Activated T-cell treated with anti-CD3 and anti-CD28 coated beads, Interleukin-2, amount 50 U/mL, for 4 hours (primary cell): ENCODE measurements at places on chromosomes 11 and 22.

DNA sequence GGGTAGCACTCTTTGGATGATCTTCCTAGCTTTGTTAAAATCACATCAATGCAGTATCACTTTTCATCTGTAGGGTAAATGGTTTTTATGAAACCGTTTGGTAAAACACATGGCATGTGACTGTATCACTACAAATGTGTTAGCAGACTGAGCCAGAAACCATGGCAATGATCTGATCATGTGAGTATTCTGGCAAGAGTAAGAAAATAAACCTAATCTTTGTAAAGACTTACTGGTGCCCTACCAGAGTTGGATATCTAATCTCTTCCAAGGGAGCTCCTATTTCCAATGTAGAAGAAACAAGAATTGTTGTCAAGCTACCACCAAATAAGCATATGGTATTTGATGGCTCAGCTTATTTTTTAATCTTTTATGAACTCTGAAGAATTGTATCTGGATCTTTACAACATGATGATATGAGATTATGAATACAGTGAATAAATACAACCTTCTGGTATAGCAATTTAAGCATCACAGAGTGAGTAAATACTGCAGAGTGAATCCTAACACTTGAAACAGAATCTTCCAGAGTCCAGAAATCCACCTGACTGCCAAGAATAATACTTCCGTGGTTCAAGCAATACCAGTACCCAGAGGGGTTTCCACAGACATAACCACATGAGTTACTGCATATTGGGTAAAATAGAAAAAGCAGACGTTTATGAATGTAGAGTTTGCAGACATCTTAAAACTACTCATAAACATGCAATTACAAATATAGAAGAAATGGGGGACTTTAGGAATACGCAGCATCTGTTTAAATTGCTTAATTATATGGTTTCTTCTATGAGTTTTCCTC is 238.8 kb downstream of the TTC28 start:
- DNase-seq = no peak

DNA sequence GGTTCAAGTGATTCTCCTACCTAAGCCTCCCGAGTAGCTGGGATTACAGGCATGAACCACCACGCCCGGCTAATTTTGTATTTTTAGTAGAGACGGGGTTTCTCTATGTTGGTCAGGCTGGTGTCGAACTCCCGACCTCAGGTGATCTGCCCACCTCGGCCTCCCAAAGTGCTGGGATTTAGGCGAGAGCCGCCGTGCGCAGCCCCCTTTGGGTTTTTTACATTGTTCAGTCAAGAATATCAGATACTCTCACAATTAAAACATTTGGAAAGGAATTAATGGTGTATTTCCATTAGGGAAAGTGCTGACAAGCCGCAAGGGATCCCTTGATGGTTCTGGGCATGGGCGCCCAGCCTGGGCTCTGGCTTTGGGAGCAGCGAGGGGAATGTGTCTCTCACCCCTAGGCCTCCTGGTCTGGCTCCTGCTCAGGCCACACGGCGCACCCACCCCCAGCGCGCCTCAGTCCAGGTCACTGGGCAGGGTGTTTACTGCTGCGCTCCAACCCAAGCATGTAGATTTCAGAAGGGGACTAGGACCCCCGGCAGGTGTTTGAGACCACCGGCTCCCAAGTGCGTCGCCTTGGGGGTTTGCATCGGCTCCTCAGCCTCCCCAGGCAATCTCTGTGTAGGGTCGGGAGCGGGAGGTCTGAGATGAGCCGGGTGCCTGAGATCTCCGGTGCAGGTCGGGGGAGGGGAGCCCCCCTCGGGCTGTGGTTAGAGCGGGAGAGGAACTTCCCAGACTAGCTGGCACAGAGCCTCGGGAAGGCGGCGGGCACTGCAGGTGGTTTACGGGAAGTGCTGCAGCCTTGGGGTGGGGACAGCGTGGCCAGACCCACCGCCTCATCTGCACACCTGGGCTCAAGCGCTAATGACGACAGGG is 809 bp upstream of the IRF7 start:
- no peak for DNase-seq

DNA sequence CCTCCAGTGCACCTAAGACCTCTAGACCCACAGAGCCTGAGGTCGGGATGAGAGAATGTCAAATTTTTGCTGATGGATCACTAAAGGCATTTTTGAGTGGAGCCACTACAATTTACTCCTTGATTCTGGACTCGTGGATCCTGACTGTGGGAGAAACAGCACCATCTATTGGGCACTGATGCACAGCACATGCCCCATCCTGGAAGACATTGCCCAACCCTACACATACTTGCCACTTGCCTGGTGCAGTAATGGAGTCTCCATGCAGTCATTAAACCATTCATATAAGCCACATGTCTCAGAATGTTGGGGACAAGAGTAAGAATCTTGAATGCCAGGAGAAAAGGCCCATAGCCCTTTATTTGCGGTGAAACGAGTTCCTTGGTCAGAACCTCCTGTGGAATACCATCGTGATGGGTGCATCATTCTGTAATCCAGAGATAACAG is 103.9 kb downstream of the GGTLC2 start:
- peak; percentile 18 for DNase-seq

- no peak for DNase-seq
These were observed 30.7 kb upstream of the LMO1 start for GRCh38 chr11:8294251-8294935.

DNA sequence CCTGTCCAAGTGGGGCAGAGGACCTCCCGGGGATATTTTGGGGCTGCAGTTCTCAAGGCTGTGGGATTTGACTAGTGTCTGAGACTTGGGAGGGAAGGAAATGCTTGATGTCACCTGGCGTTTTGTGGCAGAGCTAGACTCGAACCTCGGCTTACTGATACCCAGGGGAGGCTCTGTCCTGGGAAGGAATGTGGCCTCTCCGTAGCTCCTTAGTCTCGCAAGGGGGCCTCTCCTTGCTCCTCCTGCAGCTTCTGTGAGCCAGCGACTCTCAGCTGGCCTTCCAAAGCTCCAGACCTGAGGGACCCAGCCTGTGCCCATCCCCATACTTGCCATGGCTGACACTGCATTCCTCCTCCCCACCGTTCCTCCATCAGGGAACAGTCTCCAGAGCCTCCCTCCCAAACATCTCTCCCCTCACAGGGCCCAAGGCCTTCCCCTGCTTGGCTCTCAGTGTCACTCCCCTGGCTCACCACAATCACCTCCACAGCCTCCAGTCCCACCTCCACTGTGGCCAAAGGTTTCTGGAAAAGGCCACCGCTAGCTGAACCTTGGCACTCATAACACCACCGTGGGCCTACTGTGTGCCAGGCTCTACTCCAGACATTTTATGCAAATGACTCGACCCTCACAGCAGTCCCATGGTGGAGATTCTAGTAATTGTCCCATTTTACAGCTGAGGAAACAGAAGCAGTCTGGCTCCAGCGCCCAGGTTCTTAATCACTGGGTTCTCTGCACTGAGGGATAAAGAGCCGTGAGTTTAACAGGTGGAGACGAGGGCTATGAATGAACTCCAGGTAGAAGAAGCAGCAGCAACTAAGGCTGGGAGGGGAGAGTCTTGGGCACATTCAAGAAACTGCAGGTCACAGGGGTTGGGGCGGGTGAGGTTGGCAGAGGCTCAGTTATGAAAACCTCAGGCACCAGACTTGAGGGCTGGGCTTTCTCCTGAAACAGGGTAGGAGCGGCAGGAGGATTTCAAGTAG is 12.1 kb downstream of the P2RY2 start:
- DNase-seq = no peak

GRCh38 chr11:92870196-92870832 is 99.1 kb upstream of the MTNR1B start:
- DNase-seq = no peak

- DNase-seq = peak; percentile 51
These were observed 1.6 kb downstream of the MCAM start for GRCh38 chr11:119315131-119316015.

- DNase-seq = no peak
These were observed 141.4 kb downstream of the NTM start for GRCh38 chr11:131511794-131512193.

- no peak for DNase-seq
These were observed 194.6 kb downstream of the DDX10 start for GRCh38 chr11:108859510-108859909.

DNA sequence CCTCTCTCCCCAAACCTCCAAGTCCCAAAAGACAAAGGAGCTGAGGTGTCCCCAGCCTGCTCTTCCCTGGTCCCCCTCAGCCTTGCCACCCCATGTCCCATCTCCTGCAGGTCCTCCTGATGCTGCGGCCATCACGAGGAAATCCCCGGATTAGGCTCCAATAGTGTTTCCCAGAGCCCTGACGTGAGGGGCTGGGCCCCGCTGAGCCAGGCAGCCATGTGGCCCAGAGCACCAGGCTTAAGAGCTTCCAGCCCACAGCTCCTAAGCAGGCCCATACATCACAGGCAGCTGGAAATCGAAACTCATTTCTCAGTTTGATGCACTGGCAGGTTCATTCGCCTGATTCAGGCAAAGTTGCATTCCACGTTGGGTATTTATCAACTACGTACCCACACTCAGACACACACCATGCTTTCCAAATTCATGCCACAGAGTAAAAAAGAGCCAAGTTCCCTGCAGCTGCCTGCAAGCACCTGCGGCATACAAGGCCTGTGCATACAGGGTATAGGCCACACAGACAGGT is 114.2 kb downstream of the CHST1 start:
- DNase-seq = no peak

DNA sequence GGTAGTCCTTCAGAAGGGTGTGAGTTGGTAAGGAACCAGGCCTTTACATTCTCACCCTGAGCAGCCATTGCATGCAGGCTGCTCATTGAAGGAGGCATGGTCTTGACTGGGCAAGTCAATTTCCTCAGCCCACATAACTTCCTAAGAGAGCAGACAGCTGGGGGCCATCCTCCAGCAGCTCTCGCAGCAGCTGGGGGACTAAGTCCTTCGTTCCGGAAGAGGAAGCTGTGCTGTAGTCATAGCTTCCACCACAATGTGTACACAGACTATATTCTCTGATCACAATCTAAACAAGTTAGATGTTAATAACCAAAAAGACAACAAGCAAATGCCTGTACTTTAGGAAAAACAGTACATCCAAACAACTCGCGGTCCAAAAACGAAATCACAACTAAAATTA is 30.1 kb upstream of the MPPED1 start:
- DNase-seq = no peak

DNA sequence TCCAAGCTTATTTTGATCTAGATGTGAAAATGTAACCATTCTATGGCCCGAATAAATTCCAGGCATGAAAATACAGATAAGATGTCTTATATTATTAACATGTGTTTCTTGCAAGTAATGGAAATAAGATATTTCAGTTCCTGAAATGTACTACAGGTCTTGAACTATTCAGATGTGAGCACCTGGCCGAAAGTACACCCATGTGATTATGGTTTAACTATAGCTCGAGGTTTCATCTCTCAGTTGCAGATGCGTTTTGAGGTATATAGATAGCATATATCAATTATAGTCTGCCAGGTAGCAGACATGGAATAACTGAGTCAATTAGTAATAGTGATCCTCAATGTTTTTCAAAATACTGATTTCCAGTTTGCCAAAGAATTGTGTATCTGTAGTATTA is 68.3 kb downstream of the DDIAS start:
- no peak for DNase-seq

DNA sequence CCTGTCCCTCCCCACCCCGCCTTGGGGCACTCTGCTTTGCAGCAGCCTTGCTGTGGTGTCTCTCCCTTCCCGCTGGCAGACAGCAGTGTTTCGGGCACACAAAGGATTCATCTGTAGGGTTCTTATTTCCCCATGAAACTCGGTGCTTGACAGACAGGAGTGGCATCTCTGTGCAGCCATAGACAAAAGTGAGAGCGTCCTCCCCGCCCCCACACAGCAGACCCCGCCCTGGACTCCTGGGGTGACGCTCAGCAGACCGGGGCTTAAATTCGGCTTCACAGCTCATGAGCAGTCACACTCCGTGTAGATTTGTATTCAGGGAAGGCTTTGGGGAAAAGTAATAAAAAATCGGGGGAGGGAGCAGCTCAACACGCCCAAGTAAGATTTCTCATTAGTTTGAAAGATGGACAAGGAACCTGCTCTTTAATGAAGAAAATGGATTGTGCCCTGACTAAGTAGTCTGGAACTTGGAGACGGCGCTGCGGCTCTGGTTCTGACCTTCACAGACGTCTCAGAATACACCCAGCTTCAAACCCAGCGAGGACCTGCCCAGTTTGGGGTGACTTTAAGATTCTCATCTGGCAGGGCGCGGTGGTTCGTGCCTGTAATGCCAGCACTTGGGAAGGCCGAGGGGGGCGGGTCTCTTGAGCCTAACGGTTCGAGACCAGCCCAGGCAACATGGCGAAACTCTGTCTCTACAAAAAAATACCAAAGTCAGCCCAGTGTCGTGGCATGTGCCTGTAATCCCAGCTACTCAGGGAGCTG is 136.0 kb downstream of the CACNA1I start:
- no peak for DNase-seq

- DNase-seq = no peak
These were observed 56.6 kb downstream of the LMO2 start for GRCh38 chr11:33835143-33835878.

DNA sequence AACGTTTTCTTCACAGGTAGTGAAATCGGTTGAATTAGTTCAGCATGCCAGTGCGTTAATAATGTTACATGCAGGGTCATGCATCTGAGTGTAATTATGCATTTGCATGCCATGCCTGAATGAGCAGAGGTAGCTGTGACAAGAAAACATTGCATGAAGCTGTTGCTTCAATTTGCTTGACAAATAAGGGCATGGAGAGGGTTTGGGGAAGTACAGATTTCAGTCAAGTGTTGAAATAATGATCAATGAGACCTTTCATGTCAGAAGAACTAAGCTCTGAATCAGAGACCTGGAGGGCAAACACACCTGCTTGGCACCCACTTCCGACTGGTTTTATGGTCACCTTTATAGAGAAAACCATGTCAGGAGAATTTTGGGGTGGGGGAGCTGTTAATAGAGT is 221.4 kb downstream of the DBX1 start:
- DNase-seq = no peak

GRCh38 chr11:26144291-26144690 is 187.6 kb upstream of the ANO3 start:
- DNase-seq = no peak

DNA sequence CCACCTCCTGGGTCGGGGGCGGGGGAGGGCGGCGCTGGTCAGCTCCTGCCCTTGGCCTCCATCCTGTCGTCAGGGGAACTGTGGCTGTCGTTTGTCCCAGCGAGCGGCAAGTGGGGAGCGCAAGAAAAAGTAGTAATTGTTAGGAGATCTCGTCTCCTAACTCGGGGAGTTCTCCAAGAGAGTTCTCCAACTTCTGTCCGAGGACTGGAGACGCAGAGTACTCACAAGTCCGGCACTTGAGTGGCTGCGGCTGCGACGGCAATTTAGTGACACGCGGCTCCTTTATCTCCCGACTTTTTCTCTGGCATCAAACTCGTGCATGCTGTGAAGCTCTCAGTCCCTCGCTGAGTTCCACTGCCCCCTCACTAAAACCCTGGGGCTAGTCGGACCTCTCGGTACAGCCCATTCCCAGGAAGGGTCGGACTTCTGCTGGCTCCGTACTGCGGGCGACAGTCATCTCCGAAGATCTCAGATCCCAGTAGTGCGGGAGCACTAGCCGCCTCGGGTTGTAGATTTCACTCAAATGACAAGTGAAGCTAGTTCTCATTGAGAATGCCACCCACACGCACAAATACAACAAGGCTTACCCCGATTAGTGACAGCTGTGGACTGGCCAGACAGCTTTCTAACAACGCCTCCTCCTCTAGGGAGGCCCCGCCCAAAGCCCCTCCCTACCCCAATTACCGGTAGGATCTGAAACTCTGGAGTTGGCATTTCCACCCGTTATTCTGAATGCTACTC is at the start of gene PGR:
Gene PGR (minus strand): TSS at position 611 of the 741 bp plus-strand sequence. CDS start 743 bp downstream, outside the sequence.
- no peak for DNase-seq
